HFFc6 (cell line): ENCODE measurements at places on chromosomes 5 and 9.

DNA sequence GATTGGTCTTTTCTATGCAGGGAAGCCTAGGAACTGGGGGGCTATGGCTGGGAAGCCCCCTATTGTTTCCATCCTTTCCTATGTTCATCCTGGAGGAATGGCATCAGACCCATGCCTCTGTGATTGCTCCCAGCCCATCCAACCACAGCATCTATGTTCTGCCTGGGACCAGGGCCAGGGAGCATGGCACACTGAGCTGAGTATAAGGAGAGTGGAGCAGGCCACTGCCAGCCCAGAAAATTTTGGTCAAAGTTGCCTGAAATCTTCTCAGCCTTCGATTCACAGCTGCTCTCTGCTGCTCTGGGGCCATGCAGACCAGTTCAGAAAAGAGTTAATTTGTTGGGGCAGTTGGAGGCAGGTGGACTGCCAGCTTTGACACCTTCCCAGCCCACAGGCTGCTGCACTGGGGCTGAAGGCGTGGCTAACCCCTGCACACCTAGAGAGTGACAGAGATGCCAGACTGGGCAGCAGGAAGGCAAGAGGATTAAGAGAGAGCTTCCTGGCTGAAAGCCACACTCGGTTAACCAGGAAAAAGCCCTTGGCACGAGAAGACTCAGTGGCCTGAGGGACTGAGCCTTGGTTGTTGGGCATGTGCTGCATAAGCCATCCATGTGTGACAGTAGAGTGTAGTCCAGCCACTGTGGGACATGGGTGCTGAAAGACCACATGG lies 12.1 kb downstream of the TGFBI start:
- no peak for DNase-seq

DNA sequence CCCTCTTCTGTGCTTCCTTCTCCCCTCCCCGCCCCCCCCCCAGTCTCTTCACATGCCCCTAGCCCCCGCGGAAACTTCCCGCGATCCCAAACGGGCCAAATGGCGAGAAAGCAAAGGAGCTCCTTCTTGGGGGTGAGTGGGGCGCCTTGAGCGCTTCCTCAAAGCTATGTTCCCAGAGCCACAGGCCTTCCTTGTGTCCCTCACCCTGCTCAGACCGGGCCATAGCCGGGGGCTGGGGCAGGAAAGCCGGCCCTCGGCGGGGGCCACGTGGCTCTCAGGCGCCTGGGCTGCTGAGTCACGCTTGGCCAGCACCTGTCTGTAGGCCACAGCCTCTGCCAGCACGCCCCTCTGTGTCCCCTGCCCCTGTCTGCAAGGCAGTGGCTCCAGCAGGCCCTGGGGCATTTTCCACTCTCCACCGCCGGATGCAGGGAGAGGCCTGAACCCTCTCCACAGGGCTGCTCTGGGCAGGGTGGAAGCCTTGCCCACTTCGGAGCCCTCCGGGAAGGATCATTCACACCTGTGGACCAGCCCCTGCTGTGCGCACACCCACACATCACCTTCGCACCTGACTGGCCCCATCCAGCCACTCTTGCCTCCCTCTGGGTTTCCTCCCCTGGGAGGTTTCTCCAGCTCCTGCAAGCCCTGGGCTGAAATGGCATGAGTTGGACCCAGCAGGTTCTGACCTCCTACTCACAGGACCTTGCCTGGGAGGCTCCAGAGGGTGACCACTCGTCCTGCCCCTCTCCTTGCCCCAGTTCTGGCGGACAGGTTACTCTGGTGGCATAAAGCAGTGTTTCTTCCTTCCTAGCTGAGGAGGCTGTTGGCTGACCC lies 1.2 kb upstream of the SQSTM1 start:
- peak; percentile 51 for DNase-seq

DNA sequence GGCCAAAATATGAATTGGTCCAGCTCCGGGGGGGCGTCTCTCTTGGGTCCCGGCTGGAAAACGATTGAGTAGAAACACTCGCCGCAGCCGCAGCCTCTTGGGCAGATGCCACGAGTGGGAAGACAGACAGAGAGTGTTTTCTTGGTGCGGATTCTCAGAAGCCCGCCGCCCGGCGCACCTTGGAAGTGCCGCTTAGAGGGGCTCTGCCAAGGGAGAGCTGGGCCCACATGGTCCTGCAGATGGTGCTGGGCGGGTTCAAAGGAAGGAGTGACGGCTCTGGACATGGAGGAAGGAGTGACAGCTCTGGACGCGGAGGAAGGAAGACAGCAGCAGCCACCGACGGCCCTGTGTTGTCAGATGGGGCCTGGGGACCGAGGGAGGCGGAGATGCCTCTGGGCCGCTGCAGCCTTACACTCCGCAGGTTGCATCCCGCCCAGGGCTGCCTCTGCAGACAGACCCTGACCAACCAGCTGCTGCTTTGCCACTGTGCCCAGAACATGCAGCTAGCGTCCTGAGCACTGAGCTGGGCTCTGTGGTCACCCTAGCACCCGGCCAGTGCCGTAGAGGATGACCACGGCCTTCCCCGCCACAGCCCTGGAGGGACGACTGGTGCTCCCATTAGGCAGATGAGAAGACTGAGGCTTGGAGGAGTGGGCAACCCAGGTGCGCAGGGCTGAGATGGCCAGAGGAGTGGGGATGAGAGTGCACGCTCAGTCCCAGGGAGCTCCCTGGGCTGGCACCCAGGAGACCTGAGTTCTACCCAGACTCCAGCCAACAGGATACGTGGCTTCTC lies 20.8 kb upstream of the QRFP start:
- no peak for DNase-seq

GRCh38 chr9:18771011-18771410 lies 262.0 kb downstream of the SAXO1 start:
- DNase-seq = no peak

DNA sequence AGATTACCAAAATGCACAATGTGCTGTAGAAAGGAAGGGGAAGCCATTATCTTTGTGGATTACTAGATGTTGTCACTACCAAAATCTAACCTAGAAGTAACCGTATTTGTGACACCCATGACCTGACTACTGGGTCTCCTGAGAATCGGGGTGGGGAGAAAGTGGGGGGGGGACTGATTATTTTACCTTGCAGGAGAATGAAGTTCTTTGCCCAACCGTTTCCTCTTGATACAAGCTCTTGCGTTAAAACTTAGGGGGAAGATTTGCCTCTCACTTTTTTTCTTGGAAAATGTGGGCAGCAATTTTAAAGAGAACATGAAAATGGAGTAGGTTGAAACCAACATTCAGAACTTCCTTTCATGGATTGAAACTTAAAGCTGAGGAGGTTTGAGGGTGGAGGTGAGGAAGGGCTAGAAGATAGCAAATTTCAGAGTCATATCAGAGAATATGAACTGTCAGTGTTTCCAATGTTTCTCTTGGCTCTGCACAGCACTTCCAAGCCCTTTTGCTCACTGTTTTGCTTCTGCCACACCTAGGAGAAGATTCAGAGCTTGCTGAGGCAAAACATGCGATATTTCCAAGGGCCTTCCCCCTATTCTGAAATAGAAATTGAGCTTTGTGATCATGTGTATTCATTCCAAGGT lies 280.8 kb downstream of the AOPEP start:
- DNase-seq = no peak

- DNase-seq = no peak
Measured at GRCh38 chr5:67019065-67019845, 177.3 kb downstream of the CD180 start.

GRCh38 chr5:167821151-167821550 lies 470.3 kb upstream of the WWC1 start:
- no peak for DNase-seq

DNA sequence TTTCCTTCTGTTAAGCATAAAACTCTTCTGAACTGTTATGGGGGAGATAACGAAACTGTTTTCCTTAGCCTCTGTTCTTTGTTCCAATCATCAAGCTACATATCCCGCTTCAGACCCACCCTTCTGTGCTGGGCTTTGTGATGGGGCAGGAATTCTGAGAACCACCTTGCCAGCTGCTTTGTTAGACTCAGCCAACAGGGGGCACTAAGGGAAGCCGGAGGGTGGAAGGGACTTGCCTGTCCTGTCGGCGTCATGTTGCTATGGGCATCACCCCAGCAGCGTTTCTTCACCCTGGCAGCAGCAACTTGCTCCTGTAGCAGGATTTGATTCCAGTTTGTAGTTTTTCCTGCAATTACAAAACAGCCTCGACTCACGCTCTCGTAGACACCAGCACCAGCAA lies 169.1 kb downstream of the CAAP1 start:
- peak; percentile 12 for DNase-seq

DNA sequence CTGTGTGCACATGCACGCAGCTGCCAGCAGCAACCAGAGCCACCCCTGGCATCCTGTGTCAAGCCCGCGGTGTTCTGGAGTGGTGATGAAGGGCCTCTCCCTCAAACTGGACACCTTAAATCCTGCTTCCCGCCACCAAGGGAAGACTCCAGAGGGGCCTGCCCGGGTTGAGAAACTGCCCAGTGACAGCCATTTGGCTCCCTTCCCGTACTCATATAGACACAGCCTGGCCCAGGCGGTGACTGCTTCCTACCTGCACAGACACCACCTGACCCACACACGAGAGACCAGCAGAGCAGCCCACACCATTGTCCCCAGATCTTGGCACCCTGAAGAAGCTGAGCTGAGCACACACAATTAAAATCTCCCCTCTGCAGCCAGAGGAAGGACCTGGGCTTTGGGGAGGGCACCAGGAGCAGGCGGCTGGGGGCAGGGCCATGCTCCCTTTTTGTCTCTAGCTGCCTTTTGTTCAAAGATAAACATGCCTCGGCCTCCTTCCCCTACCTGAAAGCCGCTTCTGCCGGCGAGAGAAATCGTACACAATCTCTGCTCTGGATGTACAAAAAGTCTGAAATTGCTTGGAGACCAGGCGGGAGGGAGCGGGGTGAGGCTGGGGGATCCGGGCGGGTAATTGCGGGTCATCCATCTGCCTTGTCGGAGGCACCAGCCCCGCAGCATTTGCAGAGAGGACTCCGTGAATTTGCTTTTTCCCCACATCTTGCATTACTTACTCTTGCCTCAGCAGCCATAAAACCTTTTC lies 78.4 kb downstream of the TSPAN17 start:
- DNase-seq = no peak

GRCh38 chr5:160539431-160539830 lies 117.8 kb downstream of the PTTG1 start:
- no peak for DNase-seq

DNA sequence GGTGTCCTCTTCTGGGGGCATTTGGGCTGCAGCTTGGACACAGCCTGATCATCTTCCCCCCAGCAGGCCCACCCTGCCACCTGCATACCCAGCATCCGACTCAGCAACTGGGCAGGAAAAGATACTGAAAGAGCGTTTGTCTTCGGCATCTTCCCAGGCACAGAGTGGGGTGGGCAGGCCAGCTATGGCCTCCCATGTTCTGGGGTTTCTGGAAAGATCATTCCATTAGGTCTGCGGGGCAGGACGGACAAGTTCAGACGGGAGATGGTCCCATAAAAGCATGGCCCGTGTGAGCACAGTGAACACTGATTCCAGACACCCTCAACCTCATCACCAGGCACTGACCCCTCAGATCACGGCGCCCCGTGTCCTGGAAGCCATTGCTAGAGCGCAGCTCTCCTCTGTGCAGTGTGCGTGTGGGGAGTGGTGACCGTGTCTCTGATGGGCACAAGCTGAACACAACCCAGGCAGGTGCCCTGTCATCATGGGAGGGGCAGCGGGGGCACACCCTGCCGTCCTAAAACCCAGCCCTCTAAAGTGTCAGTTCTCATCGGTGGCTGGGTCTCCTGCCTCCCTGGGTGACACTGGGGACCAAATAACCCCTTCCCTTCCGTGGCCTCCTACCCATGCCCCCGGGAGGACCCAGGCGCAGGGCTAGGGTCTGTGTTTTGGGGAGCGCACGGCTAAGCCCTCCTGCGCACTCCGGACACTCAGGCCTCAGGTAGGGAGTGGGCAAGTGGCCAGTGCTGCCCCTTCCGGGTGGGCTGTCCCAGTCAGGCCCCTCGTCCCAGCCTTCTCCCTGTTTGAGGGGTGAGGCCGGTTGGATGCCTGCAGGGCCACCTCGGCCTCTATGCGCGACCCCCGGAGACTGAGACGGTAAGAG lies 13.2 kb upstream of the TMEM250 start:
- DNase-seq = no peak

DNA sequence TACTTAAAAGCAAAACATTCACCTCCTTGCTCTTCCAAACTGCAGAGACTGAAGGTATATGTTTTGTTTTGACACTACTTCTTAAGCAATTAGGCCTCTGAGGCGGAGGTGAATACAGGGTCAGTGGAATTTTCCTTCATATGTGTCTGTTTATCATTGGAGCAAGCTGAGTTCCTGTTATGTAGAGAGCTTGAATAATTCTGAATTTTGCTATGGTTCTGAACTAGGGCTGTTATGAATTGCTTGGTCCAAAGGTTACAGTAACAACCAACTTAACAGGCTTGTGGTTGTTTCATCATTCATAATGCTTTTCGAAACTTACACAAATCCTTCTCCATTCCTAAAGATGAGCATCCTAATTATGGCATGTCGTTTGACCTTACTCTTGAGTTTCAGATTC lies 444.6 kb upstream of the MEF2C start:
- DNase-seq = no peak

DNA sequence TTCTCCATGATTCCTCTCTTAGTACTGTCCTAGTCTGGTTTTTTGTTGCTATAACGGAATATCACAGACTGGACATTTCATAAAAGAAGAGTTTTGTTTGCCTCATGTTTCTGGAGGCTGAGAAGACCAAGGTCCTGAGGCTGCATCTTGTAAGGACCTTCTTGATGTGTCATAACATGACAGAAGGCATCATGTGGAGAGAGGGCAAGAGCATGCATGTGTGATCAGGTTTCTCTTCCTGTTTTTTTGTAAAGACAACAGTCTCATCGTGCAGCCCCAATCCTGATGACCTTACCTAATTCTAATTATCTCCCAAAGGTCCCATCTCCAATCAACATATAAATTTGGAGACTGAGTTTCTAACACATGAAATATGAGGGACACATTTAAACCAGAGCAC lies 108.4 kb downstream of the MSX2 start:
- no peak for DNase-seq

DNA sequence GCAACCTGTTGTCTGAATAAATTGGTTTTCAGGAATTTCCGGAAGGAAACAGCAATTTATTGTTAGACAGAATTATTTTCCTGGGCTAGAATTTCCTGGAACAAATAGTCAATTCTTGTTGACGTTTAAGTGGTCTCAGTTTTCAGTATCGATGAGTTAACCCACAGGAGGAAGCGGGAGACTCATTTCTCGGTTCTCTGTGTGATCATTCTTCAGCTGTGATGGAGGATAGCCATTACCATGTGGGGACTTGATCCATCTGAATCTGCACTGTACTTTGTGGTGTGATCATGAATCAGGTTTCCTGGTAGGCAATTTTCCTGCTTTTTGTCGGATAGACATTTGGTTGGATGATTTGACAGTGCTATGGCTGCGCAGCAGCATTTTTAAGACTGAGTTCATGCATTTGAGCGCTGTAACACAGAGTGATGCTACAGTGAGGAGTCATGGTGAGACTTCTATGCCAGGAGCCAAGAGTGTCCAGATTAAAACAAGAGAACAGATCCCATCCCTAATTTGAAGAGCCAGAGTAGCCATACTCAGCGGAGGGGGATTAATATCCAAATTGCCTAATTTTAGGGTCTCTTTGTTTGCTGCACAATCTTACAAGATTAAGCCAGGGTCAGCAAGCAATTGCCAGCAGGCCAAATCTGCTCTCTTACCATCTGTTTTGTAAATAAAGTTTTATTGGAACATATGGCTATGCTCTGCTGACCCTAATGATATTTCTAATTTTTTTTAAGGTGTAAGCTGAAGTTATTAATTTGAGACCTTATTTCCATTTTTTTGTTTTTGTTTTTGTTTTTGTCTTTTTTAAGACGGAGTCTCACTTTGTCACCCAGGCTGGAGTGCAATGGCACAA lies 355.9 kb downstream of the RAB3C start:
- DNase-seq = no peak
